ENCODE measurements at places on chromosomes 2 and 18. TPM values are rescaled to one million over a fixed set of nuclear protein-coding genes. Genes with fewer than 3 reads are reported as not detected.
A peak's percentile ranks its signal among the peaks of the same experiment; 100 is the strongest.

- no peak for DNase-seq
These were observed 17.4 kb downstream of the CNRIP1 start for GRCh38 chr2:68302281-68302875.

GRCh38 chr2:60891180-60891579, 9.8 kb downstream of the REL start:
- DNase-seq, result no peak

GRCh38 chr2:188599140-188599539, 307.5 kb downstream of the GULP1 start:
- peak; percentile 49 for DNase-seq

Gene AQP12A
- not detected for total RNA-seq

GRCh38 chr2:230068016-230068650, 591 bp downstream of the SLC16A14 start:
- DNase-seq, result no peak

- no peak for DNase-seq
These were observed 119.8 kb downstream of the LDLRAD4 start for GRCh38 chr18:13338318-13338717.

- DNase-seq, result no peak
These were observed 190.4 kb downstream of the RIT2 start for GRCh38 chr18:42925036-42925435.

Gene BMP10
- total RNA-seq, result not detected

DNA sequence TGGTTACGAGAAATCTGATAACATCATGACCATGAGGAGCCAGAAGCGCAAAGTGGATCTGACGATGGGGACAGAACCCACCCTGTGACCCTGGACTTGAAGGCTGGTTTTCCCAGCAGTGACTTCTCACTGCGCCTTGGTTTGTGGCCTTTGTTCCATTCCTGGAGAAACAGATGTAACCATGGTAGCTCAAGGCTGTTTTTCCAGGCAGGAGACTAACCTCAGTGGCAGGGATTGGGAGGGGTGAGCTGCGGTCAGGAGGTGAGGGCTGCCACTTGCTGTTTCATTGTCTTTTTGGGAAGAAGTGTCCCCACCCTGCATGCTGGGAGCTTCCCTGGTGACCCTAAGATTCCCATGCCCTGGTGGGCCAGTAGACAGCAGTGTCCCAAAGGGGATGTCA, 116.4 kb upstream of the SMAD2 start:
- DNase-seq, result no peak

- DNase-seq, result no peak
These were observed 696.7 kb upstream of the SOX11 start for GRCh38 chr2:4995466-4995865.

GRCh38 chr2:59572227-59572626, 981.2 kb downstream of the BCL11A start:
- DNase-seq, result no peak

Gene CFLAR
- total RNA-seq, result 16.9 TPM

- DNase-seq, result no peak
These were observed 126.9 kb upstream of the DAPL1 start for GRCh38 chr2:158668001-158668765.

DNA sequence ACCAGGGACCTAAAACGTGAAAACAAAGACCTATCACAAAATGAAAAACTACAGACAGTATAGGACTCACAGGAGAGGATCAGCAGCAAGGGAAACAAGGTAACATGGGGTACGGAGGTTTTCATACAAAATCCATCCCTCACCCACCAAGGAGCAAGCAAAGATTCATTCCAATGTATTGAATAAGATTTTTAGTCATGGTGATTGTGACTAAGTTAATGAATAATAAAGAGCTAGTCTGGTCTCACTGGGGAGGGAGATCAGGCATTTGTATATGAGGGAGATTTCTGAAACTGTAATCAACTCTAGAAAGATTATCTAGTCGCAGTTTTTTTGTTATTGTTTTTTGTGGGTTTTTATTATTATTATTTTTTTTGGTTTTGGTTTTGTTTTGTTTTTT, 336.5 kb upstream of the MMADHC start:
- DNase-seq, result no peak

Gene PLCL1
- 0.31 TPM for total RNA-seq

GRCh38 chr2:202290316-202290715, 24.8 kb downstream of the NOP58 start:
- no peak for DNase-seq

Gene LIMS4
- not detected for total RNA-seq

- no peak for DNase-seq
These were observed 807.8 kb upstream of the CDH2 start for GRCh38 chr18:28984731-28985130.

Gene FIGLA
- not detected for total RNA-seq

DNA sequence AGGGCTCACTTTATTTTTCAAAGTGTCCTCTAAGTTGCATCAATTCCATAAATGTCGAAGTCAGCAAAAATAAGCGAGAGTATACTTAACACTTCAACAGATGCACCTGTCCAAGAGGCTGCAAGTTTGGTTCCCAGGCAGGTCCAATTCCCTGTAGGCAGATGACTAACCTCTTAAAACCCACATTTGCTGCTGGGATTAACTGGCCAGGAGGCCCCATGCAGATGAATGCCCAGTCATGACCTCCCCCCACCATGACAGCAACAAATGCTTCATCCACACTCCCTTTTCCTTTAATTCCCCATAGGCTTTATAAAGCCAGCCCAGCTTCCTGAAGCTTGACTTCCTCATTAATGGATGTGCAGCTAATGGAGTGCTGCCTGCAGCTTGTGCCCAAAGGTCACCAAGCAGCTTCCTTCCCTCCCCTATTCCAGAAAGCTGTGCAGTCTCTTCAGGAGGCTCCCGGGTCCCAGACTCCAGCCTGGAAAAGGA, 35.7 kb downstream of the REEP1 start:
- no peak for DNase-seq

- no peak for DNase-seq
These were observed 3.5 kb upstream of the FABP1 start for GRCh38 chr2:88131201-88131998.

GRCh38 chr2:72090271-72090720, 57.4 kb downstream of the CYP26B1 start:
- DNase-seq, result no peak

DNA sequence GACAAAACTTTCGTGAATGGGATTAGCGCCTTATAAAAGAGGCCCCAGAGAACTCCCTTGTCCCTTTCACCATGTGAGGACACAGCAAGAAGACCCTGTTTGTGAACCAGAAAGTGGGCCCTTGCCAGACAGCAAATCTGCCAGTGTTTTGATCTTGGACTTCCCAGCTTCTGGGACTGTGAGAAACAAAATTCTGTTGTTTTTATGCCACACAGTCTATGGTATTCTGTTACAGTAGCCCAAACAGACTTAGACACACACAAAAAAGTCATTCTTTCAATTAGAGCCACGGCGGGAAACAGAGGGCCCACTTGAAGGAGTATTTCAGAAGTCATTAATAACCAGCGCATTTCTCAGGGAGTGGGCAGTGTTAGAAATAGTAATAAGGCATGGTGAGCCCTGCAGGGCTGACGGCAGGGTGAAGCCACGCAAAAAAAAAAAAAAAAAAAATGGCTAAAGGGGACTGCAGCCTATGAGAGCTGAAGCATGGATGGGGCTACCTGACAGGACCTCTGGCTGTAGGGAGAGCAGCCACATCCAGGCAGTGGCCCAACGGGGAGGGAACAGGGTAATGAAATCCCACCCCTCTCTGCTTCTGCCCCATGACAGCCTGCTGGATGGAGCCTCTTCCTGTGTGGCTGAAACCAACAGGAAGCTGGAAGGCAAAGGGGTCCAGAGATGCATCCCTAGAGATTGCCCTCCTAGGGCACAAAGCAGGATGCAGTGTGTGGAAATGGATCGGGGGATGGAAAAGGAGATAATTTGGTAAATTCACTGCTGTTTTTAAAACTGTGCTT, 189.3 kb downstream of the KCNS3 start:
- DNase-seq, result no peak

GRCh38 chr2:159454185-159454584, 162.2 kb downstream of the BAZ2B start:
- no peak for DNase-seq

- no peak for DNase-seq
These were observed 3.6 kb downstream of the INO80D start for GRCh38 chr2:206082298-206082843.

Gene ROCK2
- total RNA-seq, result 8.2 TPM

DNA sequence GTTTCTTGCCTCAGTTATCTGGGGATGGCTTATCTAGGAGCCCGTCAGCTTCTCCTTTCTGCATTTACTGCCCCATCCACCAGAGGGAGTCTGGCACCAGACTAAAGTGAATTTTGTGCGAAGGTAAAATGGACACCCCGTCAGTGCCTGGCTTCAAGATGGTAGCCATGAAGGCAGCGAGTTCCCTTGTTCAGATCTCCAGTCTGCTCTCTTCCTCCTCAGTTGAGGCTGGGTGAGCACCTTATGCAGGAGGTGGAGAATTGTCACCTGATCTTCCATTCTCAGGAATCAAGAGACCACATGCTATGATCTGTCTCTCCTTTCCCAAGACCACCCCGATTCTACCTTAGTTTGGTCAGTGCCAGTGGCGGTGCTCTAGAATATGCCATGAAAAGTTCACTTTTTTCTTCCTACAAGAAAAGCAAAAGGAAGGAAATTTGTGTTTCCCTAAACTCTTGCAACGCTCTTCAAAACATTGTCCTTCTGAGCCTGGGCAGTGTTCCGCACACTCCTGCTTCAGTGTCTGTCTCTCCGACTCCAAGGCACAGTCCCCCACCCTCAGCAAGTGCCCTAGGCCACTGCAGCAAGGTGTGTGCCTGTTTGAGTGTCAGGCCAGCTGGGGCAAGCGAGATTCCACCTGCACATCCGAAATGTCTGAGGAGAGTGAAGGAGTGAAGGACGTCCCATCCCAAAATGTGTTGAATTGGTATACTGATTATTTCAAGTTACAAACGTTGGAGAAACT, 168.6 kb downstream of the SS18 start:
- DNase-seq, result peak; percentile 64

Gene GAL3ST2
- total RNA-seq, result not detected

Measured in H4 (cell line).